IMR-90 (cell line): ENCODE measurements at places on chromosomes 5 and 9. TPM values are rescaled to one million over a fixed set of nuclear protein-coding genes. Genes with fewer than 3 reads are reported as not detected.

Gene MAML1
- total RNA-seq: 4.7 TPM in 2 replicates

Gene LMBRD2
- total RNA-seq: 5.2 and 11.4 TPM in 2 replicates

Gene LAMC3
- total RNA-seq: under 0.01 TPM in 1 of 2 replicates, not detected in the other

Gene SH2D3C
- total RNA-seq: under 0.01 and 0.28 TPM in 2 replicates

Gene PCDHGB4
- total RNA-seq: 16.4 and 17.6 TPM in 2 replicates

Gene CDC25C
- total RNA-seq: 7.5 and 8.2 TPM in 2 replicates

Gene SNCB
- total RNA-seq: not detected in 2 replicates

Gene SHB
- 6.1 and 7.8 TPM in 2 replicates for total RNA-seq

Gene ZNF484
- total RNA-seq: 11.8 and 14.7 TPM in 2 replicates

Gene TMOD1
- total RNA-seq: 0.18 and 0.28 TPM in 2 replicates

Gene HACD4
- 2.2 and 2.8 TPM in 2 replicates for total RNA-seq

Gene SPINK14
- not detected in 2 replicates for total RNA-seq

Gene RAB3C
- total RNA-seq: not detected in 2 replicates

Gene FBLL1
- total RNA-seq: under 0.01 and 0.18 TPM in 2 replicates

Gene PCDH12
- total RNA-seq: under 0.01 and 0.18 TPM in 2 replicates

Gene UQCRQ
- total RNA-seq: 69.7 and 73.7 TPM in 2 replicates

Gene KCNMB1
- not detected in 2 replicates for total RNA-seq

Gene PLAC8L1
- total RNA-seq: not detected in 2 replicates

Gene KIF4B
- under 0.01 TPM in 2 replicates for total RNA-seq

Gene SPINK7
- not detected in 2 replicates for total RNA-seq

Gene SLC36A2
- not detected in 2 replicates for total RNA-seq

Gene PROB1
- under 0.01 TPM in 2 replicates for total RNA-seq

Gene LHFPL2
- 11.1 and 11.3 TPM in 2 replicates for total RNA-seq

Gene ACOT12
- total RNA-seq: not detected in 2 replicates

Gene RNF183
- total RNA-seq: not detected in 2 replicates

Gene SLC6A7
- under 0.01 TPM in 1 of 2 replicates, not detected in the other for total RNA-seq

Gene ADGRD2
- not detected in 2 replicates for total RNA-seq

Gene CNTNAP3B
- total RNA-seq: 1.4 and 2.2 TPM in 2 replicates

Gene MCC
- total RNA-seq: 17.8 and 20.6 TPM in 2 replicates

Gene PCDHA10
- under 0.01 TPM in 2 replicates for total RNA-seq

Gene TYRP1
- 0.83 and 0.90 TPM in 2 replicates for total RNA-seq

Gene CEL
- total RNA-seq: under 0.01 TPM in 2 replicates

Gene USP20
- 3.8 and 4.4 TPM in 2 replicates for total RNA-seq

Gene IL13
- not detected in 2 replicates for total RNA-seq

Gene CDKN2B-AS1
- 1.1 and 1.7 TPM in 2 replicates for total RNA-seq

Gene EIF4E1B
- not detected in 2 replicates for total RNA-seq

Gene LCP2
- not detected in 2 replicates for total RNA-seq

Gene PLCXD3
- under 0.01 TPM in 2 replicates for total RNA-seq

Gene FRRS1L
- under 0.01 TPM in 1 of 2 replicates, not detected in the other for total RNA-seq

Gene FGF10
- not detected in 2 replicates for total RNA-seq

Gene GPR151
- total RNA-seq: not detected in 2 replicates

Gene SLC34A1
- not detected in 2 replicates for total RNA-seq

Gene NIPAL4
- total RNA-seq: 0.18 and 0.28 TPM in 2 replicates

Gene MARCOL
- total RNA-seq: not detected in 2 replicates

Gene CRHBP
- 0.28 TPM in 1 of 2 replicates, not detected in the other for total RNA-seq

Gene SVEP1
- 13.1 and 16.7 TPM in 2 replicates for total RNA-seq

Gene ERCC8
- 29.2 and 36.7 TPM in 2 replicates for total RNA-seq

Gene TIMD4
- total RNA-seq: not detected in 2 replicates

Gene TBC1D9B
- 18.3 and 58.6 TPM in 2 replicates for total RNA-seq

Gene SCGB3A2
- total RNA-seq: not detected in 2 replicates
